Activated CD4-positive, alpha-beta T cell treated with anti-CD3 and anti-CD28 coated beads, Interleukin-2, Interleukin-4, amounts not matched to agents 100 ng/mL and 50 ng/mL, durations not matched to agents 16 hours and 8 hours (primary cell): ENCODE measurements at places on chromosomes 6 and 20.

DNA sequence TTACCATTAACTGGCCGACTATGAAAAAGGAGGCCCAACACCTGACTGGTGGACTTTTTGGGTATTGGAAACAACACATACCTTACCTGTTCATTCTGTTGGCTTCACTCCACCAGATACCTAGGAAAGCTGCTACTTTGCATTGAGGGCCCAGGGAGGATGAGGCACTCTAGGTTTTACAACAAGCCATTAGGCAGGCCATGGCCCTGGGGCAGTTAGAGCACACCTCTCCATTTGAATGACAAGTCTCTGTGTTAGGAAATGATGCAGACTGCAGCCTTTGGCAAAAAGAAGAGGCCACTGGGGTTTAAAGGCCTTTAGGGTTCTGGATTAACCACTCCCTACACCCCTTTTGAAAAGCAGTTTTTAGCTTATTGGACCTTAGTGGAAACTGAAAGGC is 144.3 kb downstream of the OR2B2 start:
- no peak for DNase-seq

GRCh38 chr6:149593408-149593807 is 27.2 kb downstream of the GINM1 start:
- no peak for DNase-seq

DNA sequence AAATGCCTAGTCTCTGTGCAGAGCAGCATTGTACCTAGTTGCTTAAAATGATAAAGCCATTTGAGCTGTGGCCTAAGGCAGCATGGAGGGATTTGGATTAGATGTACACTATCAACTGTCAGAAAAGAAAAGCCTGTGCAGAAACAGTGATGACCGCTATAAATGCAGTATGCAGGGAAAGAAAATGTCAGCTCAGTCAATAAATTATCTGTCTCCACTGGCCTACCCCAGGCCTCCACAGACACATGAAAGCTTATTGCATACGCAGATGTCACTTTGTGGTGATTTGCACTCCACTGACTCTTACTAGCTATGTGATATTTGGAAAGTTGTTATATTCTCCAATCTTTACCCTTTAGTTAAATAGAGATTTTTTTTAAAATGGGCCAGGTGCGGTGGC is 221.9 kb upstream of the OPRM1 start:
- no peak for DNase-seq

DNA sequence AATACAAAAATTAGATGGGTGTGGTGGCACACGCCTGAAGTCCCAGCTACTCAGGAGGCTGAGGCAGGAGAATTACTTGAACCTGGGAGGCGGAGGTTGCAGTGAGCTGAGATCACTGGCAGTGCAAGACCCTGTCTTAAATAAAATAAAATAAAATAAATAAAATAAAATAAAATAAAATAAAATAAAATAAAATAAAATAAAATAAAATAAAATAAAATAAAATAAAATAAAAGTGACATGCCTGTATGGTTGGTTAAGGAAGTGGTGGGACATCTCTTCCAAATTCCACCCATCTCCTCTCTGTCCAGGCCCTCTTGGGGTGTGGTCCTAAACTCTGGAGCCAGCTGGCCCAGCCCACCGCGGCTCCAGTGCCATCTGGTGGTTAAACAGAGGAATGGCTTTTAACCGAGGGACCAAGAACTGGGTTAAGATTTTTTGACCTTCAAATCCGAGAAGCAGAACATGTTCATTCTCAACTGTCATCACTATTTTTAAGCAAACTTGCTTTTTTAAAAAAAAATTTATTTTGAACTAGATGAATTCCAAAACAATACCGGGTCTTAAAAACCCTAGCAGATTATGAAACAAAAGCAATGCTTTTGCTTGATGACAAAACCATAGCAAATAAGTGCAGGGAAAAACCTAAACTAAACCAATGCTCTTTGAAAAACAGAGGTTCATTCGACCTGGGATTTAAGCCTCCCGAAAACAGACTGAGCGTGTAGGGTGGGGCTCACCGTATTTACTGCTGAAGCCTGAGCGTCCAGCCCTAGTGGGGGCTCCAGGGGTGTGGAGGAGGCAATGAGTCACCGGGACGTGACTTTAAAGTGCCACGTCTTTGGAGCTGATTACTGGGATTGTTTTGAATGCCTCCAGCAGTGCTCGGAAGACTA is 68.8 kb downstream of the CDC5L start:
- DNase-seq = peak; percentile 62

- DNase-seq = no peak
Observed at GRCh38 chr6:154914288-154914687, 80.8 kb upstream of the TIAM2 start.
